CD4-positive, CD25-positive, alpha-beta regulatory T cell (primary cell): ENCODE measurements at places on chromosomes 3 and 15.

DNA sequence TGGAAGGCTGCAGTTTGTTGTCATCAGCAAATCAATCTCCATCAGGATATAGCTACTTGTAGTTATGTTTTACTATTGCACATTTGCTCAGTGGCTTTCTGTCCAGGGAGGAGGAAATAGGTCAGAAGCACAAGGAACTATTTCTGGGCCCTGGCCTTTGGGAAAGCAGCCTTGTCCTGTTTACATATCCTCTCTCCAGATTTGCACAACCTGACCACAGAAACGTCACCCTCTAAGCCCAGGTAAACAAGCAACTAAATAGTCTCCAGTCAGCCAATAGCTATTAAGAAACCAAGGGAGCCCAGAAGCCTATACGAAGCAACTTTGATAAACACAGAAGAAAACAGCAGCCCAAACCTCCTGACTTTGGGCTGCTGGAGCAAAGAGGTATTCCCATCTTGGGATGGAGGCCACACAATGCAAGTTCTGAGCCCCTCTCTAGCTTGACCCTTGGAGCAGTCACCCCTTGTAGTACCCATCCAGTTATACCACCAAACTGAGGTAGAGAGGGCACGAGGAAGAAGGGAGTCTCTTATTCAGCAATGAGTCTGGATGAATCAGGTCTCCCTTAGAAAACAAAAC, 2.3 kb upstream of the FEM1B start:
- no peak for DNase-seq

- DNase-seq, result no peak
Observed at GRCh38 chr3:189908646-189909045, 212.1 kb downstream of the P3H2 start.

DNA sequence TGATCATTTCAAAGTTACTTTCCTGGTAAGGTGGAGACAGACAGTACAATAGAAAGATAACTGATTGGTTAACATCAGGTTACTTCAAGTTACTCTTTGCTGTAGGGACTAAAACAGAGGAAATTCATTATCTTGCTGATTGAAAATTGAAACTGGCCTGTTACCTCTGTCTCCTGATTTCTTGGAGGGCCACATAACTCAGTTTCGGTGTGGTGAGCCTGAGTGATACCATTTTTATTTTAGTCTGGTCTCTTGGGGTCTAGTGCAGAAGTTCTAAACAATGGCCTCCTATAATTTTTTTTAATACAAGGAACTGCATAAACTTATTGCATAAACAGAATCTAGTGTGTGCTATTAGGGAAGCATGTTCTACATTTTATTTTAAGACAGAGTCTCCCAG, 1.2 kb upstream of the ICE2 start:
- DNase-seq, result peak; percentile 50

DNA sequence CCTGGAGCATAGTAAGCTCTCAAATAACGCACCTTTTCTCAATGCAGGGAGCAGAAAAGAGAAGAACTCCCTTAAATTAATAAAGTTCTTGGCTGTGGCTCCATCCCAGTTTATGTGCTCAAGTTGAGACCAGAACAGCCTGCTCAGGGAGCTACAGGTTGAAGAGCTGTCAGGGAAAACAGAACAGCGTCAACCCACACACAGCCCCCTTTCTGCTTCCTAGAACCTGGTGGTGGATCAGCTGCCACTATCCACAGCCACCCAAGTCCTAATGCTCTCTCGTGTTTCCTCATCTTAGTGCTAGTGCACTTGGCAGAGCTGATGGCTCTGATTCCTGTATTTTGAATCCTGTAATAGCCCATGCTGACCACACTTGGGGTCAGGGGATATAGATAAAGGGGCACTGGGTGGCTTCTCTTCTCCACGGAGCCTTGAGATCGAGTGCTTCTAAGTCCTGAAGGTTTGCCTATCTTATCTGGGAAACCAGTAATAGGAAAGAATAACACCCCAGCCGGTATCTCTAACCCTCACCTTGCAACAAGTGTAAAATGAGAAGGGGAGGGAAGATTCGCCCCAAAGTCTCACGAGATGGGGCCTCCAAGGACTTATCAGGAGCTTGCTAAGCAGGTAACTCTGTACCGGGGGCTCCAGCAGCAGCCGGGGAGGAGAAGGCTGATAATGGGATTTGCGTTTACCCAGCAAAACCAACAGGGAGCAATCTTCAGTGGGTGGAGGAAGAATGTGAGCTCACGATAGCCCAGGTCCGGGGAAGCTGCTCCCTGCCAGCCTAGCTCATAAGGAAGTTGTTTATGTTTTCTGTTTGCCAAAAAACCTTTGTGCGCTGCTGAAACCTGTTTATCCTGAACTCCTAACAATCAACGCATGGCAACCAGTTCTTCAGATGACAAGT, 136.2 kb upstream of the ICE2 start:
- no peak for DNase-seq

DNA sequence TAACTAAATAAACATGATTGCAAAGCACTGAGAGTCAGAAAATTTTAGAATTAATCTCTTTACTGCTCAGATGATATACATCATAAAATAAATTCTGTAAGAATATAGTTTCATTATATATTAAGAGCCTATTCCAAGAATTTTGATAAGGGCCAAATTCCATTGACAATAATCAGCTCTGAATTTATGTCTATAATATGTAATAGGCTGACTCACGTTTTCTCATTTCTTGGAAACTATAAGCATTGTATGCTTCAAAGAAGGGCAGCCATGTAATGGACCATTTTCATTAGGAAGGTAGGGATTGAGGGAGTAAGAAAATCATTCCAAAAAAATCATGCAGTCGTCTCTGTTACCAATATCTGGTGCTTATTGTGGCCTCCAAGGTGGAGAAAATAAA, 315.9 kb downstream of the ZIC4 start:
- DNase-seq, result no peak

DNA sequence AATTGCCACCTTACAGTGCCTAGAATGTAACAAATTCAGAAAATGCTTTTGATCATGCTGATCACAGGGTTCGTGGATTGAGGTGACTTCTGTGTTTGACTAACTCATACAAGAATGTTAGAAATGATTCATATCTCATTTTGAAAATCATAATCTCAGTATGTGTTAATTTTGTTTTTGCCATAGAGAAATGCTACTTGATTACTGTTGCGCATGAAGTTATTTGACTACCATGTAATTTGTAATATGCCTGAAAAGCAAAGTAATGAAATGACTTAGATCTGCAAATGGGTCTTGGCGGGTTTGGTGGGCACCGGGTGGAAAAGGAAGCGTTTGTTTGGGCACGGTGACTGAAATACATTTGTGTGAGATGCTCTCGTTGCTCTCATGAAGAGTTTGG, 173.6 kb upstream of the BHLHE40 start:
- no peak for DNase-seq

DNA sequence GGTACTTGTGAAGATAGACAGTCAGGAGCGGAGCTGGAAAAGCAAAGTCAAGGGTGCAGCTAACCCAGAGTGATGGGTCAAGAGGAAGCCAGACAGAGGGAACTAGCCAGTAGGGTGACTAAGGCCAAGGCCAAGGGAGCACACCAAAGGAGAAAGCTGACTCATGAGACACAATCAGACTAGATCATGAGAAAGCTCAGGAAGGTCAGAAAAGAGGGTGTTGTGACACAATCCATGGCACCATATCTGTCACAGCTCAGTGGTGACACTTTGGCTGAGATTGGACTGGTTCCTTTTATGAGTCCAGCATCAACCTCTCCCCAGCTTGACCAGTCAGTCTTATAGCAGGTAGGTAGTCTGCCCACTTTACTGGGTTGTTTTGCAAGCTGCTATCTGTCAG, 22.2 kb downstream of the P2RY1 start:
- DNase-seq, result no peak

DNA sequence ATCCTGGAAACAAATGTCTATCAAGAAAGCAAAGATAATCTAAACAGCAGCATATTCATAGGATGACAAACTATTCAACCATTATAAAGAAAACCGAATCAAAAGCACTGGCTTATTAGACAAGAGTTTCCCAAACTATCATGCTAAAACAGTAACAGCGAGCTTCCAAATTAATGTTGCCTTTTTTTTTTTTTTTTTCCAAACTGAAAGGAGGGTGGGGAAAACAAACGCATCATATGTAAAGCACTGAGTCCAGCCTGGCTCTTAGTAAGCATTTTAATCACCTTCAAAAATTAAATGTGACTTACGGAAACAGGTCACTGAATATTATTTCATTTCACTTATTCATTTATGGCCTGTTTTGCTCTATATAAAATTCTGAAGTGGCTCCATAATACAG, 2.3 kb downstream of the TJP1 start:
- DNase-seq, result no peak

DNA sequence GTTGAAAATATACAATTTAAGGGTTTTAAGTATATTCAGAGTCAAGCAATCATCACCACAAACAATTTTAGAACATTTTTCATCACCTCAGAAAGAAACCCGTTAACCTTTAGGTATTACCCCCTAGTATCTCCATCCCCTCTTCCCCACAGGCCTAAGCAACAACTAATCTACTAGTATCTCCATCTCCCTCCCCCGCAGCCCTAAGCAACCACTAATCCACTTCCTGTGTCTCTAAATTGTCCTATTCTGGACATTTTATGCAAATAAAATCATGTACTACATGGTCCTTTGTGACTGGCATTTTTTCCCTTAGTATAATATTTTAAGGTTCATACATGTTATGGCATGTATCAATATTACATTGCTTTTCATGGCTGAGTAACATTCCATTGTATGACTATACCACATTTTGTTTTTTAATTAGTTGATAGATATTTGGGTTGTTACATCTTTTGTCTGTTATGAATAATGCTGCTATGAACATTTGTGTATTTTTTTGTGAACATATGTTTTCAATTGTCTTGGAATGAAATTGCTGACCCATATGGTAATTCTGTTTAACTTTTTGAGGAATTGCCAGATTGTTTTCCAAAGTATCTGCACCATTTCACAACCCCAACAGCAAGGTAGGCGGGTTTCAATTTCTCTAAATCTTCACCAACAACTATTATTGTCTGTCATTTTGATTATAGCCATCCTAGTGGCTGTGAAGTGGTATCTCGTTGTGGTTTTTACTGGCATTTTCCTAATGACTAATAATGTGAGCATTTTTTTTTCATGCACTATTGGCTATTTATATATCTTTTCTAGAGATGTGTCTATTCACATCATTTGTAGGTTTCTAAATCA, 215.6 kb upstream of the CD96 start:
- no peak for DNase-seq

- no peak for DNase-seq
Observed at GRCh38 chr3:60263191-60263590, 988.1 kb downstream of the FHIT start.

DNA sequence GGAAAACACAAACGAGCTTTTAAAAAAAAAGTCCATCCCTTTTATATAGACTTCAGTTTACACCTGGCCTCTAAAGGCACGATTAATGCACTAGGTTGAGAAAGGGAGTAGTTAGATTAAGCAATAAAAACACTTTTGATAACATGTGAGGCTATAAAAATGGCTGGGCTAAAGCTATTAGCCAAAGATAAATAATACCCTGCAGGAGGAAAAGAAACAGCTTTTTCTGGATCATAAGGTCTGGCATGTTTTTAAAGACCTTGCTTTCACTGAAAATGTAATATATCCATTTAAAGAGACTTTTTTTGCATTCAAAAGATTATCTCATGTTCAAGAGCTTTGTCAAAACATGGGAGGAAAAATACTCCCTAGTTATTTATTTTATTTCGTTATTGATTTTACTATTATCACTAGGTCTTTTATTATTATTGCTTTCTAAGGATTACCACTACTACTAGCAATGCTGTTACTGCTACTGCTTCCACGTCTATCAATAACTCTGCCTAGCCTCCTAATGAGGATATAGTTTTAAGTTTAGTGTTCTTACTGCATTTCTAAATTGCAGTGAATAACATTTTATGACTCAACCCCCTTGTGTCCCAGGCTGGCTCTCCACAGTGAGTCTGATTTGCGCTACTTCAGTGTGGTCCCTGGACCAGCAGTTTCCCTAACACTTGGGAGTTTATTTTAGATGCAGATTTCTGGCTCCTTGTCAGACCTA, 93.4 kb downstream of the THRB start:
- no peak for DNase-seq

GRCh38 chr3:39491014-39491413, 23.5 kb downstream of the MOBP start:
- no peak for DNase-seq

- no peak for DNase-seq
Observed at GRCh38 chr3:30747771-30748281, 141.4 kb downstream of the TGFBR2 start.

DNA sequence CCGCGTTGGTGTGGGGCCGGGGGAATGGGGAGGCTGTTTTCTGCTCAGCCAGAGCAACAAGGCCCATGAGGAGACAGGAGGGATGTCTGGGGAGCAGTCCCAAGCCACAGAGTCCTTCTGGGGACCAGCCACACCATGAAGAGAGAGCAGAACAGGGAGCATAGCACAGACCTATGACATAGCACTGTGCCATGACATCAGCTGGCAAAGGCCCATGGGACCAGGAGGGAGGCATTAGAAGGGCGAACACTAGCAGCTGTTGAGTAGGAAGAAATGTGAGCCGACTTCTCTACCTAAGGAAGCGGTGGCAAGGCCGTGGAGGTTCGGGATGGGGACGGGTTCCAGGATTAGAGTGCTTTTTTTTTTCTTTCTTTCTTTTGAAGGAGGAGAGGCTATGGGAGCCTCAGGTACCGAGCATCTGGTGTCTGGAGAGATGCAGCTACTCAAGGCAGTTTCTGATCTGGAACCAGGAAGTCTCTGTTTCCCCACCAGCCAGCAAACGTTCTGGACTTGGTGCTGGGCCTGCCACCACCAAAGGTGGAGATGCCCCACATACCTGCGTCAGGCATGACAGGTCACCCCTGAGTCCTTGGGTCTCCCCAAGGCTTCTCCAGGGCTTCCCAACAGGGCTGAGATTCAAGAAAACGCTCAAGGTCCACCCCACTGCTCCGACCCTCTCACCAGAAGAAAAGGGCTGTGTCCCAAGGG, 77.3 kb upstream of the CGNL1 start:
- DNase-seq, result no peak

GRCh38 chr15:91611561-91612323, 241.8 kb upstream of the SLCO3A1 start:
- no peak for DNase-seq

DNA sequence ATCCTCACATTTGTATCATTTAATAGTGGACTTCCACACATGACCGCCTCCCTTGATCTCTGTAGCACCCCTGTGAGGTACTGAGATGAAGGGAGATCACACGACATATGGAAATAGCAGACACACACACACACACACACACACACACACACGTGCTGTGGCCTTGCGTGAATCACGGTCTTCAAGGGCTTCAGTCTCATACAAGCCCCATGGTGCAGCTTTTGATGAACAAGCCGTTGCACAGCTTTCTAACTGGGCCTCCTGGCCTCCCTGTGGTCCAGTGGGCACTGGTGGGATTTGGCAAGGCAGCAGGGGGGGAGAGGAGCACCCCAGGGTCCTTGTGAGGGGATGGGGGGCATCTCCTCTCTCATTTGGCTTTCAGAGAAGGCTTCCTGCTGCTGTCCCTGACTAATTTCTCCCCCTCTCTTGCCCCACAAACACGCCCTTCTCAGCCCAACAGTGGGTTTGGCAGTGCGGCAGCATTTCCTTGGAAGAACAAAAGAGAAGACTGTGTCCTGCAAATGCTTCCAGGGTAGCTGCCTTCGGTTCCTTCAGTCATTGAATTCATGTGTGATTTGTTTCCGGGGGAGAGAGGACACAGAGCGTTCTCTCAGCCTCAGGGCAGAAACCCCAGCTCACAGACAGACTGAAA, 98.7 kb downstream of the SMAD6 start:
- no peak for DNase-seq

- no peak for DNase-seq
Observed at GRCh38 chr3:10857235-10857634, 41.2 kb downstream of the SLC6A11 start.
